Suprapubic skin (tissue), 4 donors: ENCODE measurements at places on chromosomes 3 and 15. TPM values are rescaled to one million over a fixed set of nuclear protein-coding genes. Genes with fewer than 3 reads are reported as not detected.

Gene KCNMB3
- 0.47 TPM for total RNA-seq

Gene CHRNA7
- 6.1 TPM for total RNA-seq

Gene RARRES1
- 5.6 TPM for total RNA-seq

Gene ARHGEF26
- 49.3 TPM for total RNA-seq

Gene SETMAR
- total RNA-seq = 20.7 TPM

Gene NLGN1
- total RNA-seq = 3.2 TPM

Gene NISCH
- 106 TPM for total RNA-seq

Gene RASGRP1
- total RNA-seq = 25.9 TPM

Gene POC1A
- 1.9 TPM for total RNA-seq

Gene PARP6
- 72.3 TPM for total RNA-seq

Gene IL5RA
- total RNA-seq = not detected

Gene CCDC13
- not detected for total RNA-seq

Gene SKOR1
- 1.5 TPM for total RNA-seq

Gene ITPR1
- total RNA-seq = 15.0 TPM

Gene CCDC32
- total RNA-seq = 27.6 TPM

Gene SPINK8
- not detected for total RNA-seq

Gene OCA2
- 19.9 TPM for total RNA-seq

Gene HESX1
- total RNA-seq = 0.76 TPM

Gene STRIT1
- not detected for total RNA-seq

Gene DCBLD2
- total RNA-seq = 23.7 TPM

Gene ST3GAL6
- 23.0 TPM for total RNA-seq

Gene SLC28A1
- not detected for total RNA-seq

Gene ALDH1A2
- 1.8 TPM for total RNA-seq

Gene GPX1
- 116 TPM for total RNA-seq

Gene DNAH1
- 10.1 TPM for total RNA-seq

Gene TP63
- total RNA-seq = 312 TPM

Gene ATP2C1
- total RNA-seq = 62.2 TPM

Gene CX3CR1
- total RNA-seq = 0.60 TPM

Gene MASP1
- total RNA-seq = 1.0 TPM

Gene SEMA3G
- 14.4 TPM for total RNA-seq

Gene B3GNT5
- total RNA-seq = 14.6 TPM

Gene ALG1L2
- not detected for total RNA-seq

Gene EPHA6
- total RNA-seq = not detected

Gene SELENOT
- 49.2 TPM for total RNA-seq

Gene ZPLD1
- not detected for total RNA-seq

Gene WDR93
- 0.31 TPM for total RNA-seq

Gene CHRFAM7A
- total RNA-seq = 1.7 TPM

Gene GATA2
- total RNA-seq = 6.4 TPM

Gene ATP2B2
- total RNA-seq = 2.2 TPM

Gene RAMAC
- 27.3 TPM for total RNA-seq

Gene CHST13
- not detected for total RNA-seq

Gene SAXO2
- total RNA-seq = 0.23 TPM

Gene COL6A5
- 0.15 TPM for total RNA-seq

Gene TNFSF10
- total RNA-seq = 63.1 TPM

Gene INSYN1
- total RNA-seq = 38.7 TPM

Gene ASB7
- total RNA-seq = 11.8 TPM

Gene C3orf22
- total RNA-seq = not detected

Gene LYZL4
- total RNA-seq = not detected

Gene SFMBT1
- 12.6 TPM for total RNA-seq

Gene ANKRD34C
- not detected for total RNA-seq

Gene FYTTD1
- 49.9 TPM for total RNA-seq

Gene EFCC1
- 2.5 TPM for total RNA-seq

Gene ATP8B4
- total RNA-seq = 2.2 TPM

Gene CYP1A2
- total RNA-seq = not detected

Gene ITGB5
- 235 TPM for total RNA-seq

Gene CORO2B
- total RNA-seq = 3.3 TPM

Gene GTPBP8
- 31.4 TPM for total RNA-seq

Gene LRRN1
- total RNA-seq = 3.9 TPM

Gene ISG20
- total RNA-seq = 15.1 TPM

Gene GCNT3
- total RNA-seq = not detected
